Stimulated activated CD8-positive, alpha-beta memory T cell treated with anti-CD3 and anti-CD28 coated beads, Interleukin-15, amount 100 ng/mL, for 1 hour (primary cell): ENCODE measurements at places on chromosomes 11 and 22.

DNA sequence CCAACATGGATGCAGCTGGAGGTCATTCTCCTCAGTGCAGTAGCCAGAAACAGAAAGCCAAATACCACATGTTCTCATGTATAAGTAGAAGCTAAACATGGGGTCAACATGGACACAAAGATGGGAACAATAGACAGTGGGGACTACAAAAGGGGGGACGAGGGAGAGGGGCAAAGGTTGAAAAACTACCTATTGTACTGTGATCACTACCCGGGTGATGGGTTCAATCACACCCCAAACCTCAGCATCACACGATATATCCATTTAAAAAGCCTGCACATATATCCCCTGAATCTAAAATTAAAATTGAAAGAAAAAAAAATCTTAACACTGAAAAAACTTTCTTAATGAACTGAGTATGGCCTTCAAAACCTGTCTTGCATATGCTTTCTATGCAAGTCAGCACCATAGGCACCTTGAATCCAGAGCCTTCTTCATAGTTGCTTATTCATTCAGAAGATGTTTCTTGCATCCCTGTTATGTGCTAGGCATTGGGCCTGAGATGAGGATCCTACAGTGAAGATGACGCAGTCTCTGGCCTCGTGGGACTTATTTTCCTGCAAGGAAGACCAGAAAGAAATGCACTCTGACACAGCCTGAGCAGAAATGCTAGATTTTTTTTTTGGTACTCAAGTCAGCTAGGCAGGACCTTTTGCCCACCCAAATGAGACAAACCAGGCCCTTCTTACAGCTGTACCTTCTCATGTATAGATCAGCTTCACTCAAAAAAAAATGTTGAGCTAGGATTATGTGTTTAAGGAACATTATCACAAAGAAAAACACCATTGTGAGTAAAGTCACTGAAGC lies 21.0 kb downstream of the NNMT start:
- DNase-seq, result no peak

- DNase-seq, result no peak
Observed at GRCh38 chr22:31872209-31872608, 72.1 kb upstream of the YWHAH start.

DNA sequence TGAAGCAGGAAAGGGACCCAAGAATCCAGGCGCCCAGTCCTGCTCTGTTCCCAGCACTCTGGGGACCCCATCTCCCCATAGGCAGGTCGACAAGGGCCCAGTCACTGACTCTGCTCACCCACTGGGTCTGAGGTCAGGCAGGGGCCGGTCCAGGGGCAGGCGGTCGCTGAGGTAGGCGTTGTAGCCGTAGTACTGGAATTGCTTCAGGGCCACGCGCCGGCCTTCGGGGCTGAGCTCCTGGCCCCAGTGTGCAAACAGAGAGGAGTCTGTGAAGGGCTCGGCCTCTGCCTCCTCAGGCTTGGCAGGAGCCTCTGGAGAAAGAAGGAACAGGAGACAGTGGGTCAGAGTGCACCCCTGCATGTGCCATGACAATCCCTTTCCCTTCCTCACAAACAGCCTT lies 95.6 kb upstream of the CSNK2A3 start:
- no peak for DNase-seq

- DNase-seq, result no peak
Observed at GRCh38 chr11:12141283-12141682, 30.9 kb downstream of the MICAL2 start.

DNA sequence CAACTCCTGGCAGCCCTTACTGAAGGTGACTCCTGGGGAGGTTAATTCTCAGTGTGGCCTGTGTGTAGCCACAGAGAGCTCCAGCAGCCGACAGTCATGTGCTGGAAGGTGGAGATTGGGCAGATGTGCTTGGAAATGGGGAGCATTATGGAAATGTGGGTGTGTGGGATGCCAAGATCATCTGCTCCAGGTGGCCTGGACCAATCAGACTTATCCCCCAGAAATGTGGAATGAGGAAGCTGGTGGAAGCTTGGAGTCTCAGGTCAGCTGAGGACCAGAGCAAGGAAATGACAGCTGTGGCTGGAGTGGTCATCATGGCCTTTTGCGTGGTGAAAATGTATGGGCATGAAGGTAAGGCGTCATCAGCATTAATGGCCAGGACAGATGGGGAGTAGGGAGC lies 234.0 kb downstream of the MIAT start:
- DNase-seq, result no peak

- no peak for DNase-seq
Observed at GRCh38 chr11:126083829-126084607, 21.4 kb upstream of the CDON start.

DNA sequence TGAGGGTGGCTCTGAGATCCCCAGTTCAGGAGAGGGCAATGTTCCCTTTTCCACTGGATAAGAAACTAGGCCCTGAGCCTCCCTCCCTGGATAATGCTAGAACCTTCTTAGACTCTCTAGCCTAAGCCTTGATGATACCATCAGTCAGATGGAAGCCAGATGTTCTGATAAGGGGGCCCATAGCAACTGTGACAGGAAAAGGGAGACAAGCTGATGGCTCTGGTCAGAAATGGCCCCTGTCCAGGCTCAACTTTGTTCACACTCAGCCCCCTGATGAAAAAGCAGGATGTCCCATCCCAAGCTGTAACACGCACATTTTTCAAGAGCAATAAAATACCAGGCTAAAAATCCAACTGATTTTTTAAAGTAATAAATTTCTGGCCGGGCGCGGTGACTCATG lies 7.2 kb upstream of the OAF start:
- DNase-seq, result no peak

DNA sequence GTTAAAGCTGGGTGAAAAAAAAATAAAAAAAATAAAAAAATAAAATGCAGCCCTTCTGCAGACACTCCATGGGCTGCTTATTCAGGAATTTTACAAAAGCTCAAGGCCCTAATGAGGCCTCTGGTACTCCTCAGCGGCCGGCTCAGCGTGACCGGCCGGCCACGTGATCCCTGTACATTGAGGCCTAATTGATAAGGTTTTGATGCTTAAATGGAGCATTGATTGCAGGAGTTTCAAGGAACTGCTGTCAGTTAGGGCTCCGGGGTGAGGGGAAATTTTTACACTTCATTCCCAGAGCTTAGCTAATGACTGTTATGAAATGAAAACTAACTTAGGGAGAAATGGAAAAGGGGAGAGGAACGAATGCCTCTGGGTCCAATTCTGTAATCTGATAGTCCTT lies 368.8 kb upstream of the KIRREL3 start:
- DNase-seq, result no peak

DNA sequence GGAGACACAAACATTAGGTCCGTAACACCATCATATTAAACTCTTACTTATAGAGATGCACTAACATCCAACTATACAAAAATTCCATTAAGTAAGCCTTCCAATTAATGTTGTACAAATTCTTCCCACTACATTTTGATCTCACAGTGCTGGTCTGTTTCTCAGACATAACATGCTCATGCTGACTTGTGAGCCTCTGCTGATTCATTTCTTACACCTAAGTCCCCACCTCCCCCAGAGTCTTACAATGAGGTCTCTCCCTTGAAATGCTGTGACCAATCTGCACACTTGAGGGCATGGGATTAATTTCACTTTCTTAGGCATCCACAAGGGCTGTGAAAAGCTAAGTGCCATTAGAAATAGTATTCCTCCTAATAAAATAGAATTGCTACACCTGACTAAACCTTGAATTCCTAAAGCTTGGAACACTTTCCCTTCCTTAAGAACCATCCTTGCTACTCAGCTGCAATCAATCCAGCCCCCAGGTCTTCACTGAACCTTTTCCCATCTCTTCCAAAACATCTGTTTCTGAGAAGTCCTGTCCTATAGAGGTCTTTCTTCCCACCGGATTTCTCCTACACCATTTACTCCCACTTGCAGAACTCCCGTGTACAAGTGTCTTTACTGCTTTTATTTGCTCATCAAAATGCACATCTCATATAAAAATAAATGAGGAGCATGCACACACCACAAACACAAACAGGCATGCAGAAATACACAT lies 2.0 kb downstream of the HBG1 start:
- DNase-seq, result no peak

- DNase-seq, result no peak
Observed at GRCh38 chr11:79393362-79394043, 47.3 kb downstream of the TENM4 start.

- no peak for DNase-seq
Observed at GRCh38 chr11:132054822-132055221, 684.4 kb downstream of the NTM start.

DNA sequence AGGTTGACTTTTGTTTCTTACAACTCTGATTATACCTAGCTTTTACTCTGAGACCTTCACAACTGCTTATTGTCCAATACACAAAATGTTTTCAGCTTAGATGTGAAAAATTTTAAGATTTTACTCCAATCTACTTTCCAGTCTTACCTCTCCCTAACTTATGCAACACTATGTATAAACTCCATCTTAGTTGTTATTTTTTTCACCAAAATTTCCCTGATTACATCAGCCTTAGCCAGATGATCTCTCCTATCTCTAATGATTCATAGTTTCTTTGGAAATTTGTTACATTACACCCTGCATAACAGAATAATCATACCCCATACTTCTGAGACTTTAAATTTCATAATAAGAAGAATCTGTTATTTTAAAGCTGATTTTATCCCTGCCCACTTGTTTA lies 621.0 kb upstream of the ANO3 start:
- no peak for DNase-seq

- no peak for DNase-seq
Observed at GRCh38 chr11:35304386-35304775, 115.0 kb downstream of the SLC1A2 start.

DNA sequence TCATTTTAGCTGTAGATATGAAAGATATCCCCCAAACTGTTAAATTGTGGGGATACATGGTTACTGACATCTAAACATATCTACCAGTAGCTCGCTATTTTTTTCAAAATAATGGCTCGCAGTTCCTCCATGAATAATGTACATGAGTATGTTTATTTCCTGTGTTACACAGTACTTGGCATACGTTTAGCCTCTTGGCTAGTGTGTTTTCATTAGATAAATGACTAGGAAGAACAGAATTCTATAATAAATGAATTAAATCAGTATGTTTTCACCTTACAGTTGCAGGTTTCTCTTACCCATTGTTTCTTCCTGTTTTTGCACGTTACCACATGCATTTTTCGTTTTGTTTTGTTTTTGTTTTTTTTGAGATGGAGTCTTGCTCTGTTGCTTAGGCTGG lies 21.8 kb downstream of the RNF169 start:
- no peak for DNase-seq

DNA sequence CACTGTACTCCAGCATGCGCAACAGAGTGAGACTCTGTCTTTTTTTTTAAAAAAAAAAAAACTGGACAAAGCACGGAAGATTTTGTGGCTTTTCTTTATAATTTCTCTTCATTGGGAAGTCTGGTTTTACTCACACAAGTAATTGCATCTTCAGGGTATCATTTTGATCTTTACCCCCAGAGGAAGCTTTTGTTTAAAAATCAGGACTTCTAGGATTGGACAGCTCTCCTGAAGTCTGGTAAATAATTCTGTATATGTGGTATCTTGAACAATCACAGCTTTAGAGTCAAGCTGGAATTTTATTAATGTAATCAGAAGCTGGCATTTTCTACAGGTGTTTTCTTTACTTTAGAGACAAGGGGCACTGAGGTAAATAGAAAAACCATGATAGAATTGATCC lies 208.1 kb upstream of the NARS2 start:
- no peak for DNase-seq

DNA sequence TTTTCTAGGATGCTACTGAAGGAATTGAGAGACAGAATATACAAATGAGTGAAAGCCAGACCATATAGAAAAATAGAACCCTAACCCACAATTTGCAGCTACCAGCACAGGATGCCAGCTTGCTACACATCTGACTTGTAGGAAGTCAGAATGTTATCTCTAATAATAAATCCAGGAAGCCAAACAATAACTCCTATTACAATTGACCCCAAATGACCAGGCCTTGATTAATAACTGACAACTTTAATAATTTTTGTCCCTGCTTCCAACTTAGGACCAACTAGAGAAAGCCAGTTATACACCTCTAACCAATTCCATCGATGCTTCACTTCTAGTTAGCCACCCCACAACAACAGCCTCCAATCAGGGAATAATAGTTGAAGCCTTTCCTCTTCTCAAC lies 193.4 kb downstream of the CASP12 start:
- DNase-seq, result no peak

- DNase-seq, result no peak
Observed at GRCh38 chr11:125079151-125079877, 16.2 kb downstream of the SLC37A2 start.
